Stimulated activated CD4-positive, alpha-beta T cell treated with anti-CD3 and anti-CD28 coated beads, Interleukin-12 subunit alpha, Interleukin-12 subunit beta, amount 100 ng/mL, for 48 hours (primary cell): ENCODE measurements at places on chromosomes 16 and 17.

GRCh38 chr16:19649980-19650379 is 68.0 kb downstream of the KNOP1 start:
- DNase-seq, result no peak

DNA sequence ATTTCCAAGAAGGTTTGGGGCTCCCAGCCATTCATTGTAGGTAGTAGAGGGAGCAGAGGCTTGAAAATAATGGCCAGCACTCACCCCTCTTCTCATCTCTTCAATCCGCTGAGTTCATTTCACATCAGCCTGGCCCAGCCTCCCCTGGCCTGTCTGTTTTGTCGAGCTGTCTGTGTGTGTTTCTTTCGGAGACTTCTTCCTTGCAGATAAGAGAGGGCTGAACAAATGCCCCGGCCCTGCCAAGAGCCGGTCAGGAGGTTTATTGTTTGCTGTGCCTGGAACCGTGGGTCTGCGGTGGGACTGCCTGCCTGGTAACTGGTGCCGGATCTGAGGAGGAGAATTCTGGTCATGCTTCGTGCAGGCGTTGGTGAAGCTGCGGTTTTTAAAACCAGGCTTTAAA is 3.4 kb downstream of the VPS4A start:
- DNase-seq, result no peak

GRCh38 chr17:64162554-64162953 is 32.6 kb upstream of the ERN1 start:
- DNase-seq, result no peak

GRCh38 chr17:1469231-1469852 is 13.3 kb upstream of the CRK start:
- DNase-seq, result no peak

- DNase-seq, result no peak
Measured at GRCh38 chr16:7086822-7087616, 245.6 kb upstream of the RBFOX1 start.

DNA sequence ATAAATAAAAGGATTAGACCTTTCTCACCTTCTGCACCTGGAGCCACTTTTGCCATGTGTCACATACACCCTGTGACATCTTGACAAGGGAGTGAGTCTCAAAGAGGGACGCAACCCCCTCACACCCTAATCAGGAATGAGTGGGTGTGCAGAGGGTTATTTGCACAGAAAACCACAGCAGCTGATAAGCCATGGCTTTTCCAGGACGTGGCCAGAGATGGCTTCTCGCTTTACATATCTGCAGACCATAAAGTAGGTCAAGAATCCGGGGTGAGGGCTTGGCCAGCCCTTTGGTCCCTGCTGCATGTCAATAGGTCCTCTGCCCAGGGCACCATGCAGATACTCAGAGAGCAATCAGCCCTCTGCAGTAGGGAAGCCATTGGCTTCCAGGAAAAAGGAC is 2.4 kb upstream of the CD300LF start:
- DNase-seq, result no peak

- no peak for DNase-seq
Measured at GRCh38 chr17:67520252-67520906, 143.3 kb downstream of the PITPNC1 start.

DNA sequence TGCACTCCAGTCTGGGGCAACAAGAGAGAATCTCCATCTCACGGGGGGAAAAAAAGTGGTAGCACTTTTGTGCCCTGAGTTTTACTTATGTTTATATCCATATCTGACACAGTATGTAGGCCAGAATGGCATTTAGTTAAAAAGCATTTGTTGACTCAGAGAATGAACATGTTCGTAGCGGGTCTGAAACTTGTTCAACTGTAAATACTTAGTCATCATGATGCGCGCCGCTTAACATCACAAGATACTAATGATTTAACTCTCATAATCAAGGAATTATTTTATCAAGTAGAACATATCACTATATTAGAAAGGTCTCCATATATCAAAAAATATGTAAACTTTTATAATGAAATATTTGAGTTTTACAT is 55.3 kb upstream of the ITGA2B start:
- DNase-seq, result no peak

DNA sequence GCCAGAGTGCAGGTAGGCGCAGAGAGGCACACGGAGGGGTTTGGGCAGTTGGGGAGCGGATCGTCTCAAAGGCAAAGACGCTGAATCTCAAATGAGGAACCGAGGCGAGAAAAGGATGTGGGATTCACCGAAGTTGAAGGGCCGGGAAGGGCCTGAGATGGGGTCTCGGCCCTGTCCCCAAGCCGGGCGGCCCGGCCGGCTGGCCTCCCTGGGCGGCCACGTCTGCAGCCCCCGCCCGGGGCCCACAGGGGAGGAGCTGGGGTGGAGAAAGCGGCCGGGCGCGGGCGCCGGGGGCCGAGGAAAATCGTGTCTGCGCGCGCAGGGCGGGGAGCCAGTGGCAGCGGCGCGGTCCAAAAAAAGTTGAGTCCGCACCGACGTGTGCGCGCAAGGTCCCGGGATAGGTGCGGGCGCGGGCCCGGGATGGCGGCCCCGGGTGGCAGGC is 458 bp downstream of the SLC12A4 start:
- no peak for DNase-seq

DNA sequence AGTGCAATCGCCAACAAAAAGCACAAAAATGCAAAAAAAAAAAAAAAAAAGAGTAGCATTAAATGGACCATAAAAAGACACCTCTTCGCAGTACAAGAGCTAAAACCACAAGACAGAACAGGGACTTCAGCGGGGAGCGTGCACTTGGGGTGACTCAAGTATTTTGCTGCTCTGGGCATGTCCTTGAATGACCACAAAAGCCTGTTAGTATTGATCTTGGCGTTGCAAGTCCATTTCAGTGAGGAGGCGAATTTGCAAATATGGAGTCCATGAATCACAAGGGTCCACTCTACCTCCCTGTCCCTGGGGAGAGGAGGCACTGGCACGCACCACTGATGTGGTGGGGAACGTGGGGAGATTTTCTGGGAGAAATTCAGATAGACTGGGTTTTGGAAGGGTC is 78.9 kb downstream of the CNGB1 start:
- DNase-seq, result no peak

DNA sequence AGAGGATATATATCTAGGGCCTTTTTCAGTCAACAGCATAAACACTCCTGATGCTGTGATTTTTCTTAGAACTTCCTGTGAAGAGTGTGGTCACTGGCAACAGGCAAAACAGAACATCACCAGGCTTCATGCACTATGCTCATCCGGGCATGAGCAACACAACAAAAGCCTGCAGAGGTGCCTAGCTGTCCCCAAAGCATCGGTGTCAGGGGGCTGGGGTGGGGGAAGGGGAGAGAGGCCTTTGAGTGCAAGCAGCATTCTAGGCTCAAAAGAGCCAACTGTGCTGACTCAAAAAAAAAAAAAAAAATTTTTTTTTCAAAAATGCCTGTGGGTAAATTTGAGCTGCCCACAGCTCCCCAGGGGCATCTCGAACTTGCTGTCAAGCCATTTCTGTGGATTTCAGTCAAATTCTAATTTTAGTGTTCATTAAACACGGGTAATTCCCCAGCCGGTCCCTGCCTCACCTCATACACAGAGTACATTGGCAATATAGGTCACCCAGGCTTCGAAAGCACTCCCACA is 194.6 kb upstream of the DYNLRB2 start:
- no peak for DNase-seq

GRCh38 chr16:17155485-17155884 is 315.3 kb downstream of the XYLT1 start:
- DNase-seq, result no peak

DNA sequence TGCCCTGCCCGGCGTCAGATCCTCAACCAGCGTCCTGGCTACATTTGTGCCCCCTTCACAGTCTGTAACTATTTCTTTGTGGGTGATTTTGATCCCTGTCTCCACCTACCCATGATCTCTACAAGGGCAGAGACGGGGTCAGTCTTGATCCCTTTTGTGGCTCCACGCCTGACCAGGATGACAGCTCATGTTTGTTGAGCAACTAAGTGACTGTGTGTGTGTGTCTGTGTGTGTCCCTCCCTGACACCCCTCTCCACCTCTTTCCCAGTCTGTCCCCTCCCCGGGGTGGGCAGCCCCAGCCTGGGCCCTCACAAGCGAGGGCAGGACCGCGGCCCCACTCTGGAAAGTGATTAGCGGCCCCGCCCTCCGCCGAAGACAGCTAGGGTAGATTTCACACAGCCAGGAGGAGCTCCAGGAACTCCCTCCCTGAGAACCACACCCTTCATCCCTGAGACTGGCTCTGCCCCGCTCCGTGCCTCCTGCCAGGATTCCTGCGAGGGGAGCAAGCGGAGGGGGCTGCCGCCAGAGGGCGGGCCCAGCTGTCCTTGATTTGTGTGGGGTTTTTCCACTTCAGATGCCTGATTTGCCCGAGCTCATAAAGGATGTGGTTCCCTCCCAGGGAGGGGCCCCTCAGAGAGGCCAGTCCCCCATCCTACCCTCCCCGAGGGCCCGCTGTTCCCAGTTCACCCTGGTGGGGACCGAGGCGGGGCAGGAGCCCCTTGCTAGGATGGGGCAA is 5.3 kb upstream of the HS3ST6 start:
- DNase-seq, result peak; percentile 8

DNA sequence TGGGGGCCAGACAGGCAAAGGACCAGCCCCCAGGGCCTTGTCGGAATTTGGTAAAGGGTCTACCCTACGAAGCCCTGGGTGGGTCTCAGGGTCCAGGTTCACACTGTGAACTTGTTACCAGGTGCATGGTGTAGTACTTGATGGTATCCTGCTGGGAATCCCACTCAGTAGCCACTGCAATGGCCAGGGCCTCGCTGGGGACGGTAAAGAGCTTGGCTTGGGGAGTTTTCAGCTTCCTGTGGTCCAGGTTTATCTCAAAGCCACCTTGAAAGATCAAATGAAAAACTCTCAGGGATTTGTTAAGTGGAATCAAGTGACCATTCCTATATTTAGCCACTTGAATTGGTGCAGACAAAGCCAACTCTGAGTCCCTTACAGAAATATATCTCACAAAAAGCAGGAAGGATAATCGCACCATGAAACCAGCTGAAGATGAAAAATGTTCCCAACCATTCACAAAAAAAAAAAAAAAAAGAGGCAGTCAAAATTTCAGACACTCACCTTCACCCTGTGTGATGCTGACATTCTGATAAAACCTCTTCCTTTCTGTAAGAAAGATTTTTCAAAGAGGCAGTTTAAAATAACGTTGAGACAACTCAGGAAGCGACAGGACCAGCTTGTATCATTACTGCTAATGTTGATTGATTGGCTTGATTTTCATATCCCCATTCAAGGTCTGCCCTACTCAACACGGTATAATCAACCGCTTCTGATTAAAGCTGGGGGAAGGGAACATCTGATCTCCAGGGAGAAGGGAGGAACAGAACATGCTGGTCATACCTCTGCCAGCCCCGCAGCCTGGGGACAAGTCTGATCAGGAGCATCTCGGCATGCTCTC is 10.6 kb downstream of the ATPAF2 start:
- DNase-seq, result no peak

DNA sequence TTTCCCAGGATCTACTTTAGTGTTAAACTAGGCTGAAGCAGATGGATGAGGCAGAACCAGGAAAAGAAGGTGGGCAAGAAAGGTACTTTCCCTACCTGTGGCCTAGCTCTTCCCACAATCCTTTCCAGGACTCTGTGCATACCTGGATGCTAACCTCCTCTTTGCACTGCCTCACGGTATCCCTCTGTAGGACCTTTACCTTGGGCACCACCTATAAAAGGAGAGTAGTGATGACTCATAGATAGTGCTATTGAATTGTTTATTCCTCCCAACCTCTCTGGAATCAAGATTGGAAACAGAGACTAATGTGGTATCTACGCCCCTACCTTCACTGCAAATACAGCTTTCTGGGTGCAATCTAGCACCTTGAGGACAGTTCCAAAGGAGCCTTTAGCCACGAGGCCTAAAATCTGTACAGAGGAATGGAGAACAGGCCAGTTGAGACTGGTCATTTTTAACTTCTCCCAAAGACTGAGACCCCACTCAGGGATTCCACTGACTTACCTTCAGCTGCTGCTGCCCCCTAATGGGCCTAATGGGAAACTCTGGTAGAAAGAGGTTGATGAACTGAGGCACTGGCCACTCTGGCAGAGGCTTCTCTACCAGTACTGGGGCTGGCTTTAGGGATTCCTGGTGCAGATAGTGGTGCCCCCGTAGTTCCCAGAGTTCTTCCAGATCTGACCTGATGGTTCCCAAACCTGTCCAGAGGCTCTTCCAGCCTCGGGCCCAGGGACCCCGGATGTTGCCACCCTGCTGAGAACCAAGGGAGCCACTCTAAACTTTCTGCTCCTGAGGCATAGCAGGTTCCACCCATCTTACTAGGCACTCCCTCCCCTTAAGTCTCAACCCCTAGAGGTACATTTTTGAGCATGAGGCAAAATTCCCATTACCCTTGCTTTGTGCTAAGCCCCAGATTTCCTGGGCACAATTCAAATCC is 781 bp downstream of the RSKR start:
- no peak for DNase-seq

DNA sequence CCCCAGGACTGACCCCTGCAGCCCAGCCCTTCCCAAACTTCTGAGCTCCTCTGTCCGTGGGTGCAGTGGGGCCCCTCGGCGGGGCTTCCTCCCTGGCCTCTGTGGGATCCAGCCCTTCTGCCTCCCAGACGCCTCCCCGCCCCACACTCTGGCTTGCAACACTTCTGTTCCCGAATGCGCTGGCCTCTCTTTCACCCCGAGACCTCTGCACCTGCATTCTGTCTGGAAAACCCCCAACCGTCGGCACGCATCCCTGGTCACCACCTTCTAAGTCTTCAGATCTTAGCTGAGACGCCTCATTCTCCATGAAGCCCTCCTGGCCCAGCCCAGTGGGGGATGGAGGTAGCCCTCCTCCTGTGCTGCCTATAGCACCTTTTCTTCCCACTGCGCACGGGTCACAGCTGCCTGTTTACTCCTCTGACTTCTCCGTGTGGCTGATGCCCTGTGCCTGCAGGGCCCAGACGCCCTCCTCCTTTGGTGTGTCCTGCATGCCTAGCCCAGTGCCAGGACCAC is 26.4 kb downstream of the TMEM235 start:
- DNase-seq, result no peak

- no peak for DNase-seq
Measured at GRCh38 chr17:61245706-61246135, 153.9 kb upstream of the TBX2 start.

- DNase-seq, result no peak
Measured at GRCh38 chr16:179211-180092, 807 bp upstream of the HBQ1 start.

GRCh38 chr17:55063885-55064874 is 95.6 kb downstream of the STXBP4 start:
- no peak for DNase-seq

DNA sequence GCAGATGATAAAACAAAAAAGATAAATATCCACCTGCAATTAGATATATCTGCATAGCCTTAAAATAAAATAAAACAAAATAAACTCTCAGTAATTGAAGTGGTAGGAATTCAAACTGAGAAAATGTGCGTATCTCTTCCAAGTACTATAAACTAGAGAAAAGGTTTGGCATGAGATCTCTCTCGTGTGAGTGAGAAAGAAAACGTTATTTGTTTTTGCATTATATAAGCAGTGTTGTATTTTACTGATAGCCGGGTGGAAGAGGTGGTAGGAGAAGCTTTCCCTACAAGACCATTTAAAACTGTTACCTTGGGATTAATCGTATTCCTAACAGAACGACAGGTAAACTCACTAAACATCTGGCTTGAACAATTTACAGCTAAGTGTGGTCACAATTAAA is 15.6 kb downstream of the CDH8 start:
- no peak for DNase-seq
